ENCODE measurements at places on chromosomes 5 and 9.
A peak's percentile ranks its signal among the peaks of the same experiment; 100 is the strongest.

- DNase-seq: no peak
Observed at GRCh38 chr5:4216142-4216541, 620.5 kb downstream of the IRX1 start.

DNA sequence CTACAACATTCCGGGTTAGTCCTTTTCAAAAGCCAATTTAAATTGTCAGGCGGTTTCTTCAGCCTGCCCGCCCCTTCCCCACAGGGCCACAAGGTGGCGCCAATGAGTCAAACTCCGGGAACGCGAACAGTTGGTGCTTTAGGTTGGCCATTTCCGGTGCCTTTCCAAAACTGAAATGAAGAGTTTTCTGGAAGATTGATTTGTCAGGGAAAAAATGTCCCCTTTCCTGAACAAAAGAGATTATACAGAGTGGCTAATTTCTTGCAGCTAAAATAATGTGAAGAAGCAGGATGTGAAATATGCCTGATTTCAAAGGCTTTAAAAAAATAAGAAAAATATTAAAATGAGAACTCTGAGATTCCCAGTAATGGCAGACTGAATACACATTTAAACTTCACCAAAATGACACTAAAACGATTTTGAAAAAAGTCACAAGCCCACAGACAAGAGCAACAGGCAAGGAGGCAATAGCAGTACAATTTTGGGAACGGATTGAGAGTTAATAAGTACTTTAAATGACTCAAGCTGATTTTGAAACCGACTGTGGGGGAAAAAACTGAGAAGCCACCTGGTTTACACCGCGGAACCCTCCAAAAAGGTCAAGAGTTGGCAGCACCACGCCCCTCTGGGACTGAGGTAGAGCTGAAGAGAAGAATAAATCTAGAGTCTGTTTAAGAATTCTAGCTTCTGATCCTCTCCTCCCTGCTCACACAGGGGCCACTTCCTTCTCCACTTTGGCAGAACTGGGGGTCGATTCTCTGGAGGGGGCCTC, 45.7 kb downstream of the SLC46A2 start:
- DNase-seq: no peak

GRCh38 chr5:81787474-81788242, 36.8 kb upstream of the SSBP2 start:
- peak; percentile 81 for DNase-seq

GRCh38 chr5:134506054-134507039, 19.1 kb upstream of the JADE2 start:
- DNase-seq: no peak

DNA sequence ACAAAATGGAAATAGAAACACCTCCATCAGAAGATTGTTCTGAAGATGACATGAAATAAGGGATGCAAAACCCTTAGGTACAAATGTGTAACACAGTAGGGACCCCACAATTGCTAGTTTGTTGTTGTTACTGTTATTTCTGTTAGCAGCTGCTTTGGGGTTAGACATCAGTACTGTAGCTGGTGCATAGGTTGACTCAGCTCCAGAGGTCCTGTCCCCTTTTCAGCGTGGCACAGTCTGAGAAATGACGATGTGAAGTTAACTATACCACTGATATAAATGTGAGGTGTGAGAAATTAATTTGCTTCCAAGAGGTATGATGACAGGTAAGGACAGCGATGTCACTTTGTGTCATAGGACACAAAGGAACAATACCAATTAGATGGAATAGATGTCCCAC, 384.6 kb upstream of the KLF4 start:
- DNase-seq: no peak

DNA sequence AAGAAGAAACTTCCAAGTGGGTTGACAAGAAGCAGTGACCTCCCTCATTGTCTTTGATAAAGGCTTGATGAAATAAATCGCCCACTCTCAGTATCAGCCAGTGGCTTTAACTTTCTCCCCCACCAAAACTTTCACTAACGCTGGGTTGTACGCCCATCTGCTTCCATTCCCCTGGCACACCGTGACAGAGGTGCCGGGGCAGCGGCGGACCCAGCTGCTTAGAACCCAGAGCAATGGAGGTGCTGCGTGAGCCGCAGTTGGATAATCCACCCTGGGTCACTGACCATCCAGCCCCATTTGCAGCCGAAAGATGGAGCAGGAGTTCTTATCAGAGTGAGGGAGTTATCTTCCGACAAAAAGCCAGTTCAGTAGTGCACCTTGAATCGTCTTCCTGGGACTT, 270.7 kb downstream of the ARHGEF28 start:
- no peak for DNase-seq

GRCh38 chr5:44839018-44839681, 30.4 kb downstream of the MRPS30 start:
- DNase-seq: no peak

Measured in SK-N-MC (cell line).